Cerebellum (tissue), 4 donors: ENCODE measurements at places on chromosomes 6 and 20. TPM values are rescaled to one million over a fixed set of nuclear protein-coding genes. Genes with fewer than 3 reads are reported as not detected.

Gene CRISP3
- total RNA-seq = not detected

Gene FILIP1
- 1.5 TPM for total RNA-seq

Gene MAS1
- 0.09 TPM for total RNA-seq

Gene PLCB4
- 36.4 TPM for total RNA-seq

Gene SLC22A16
- total RNA-seq = 0.91 TPM

Gene KIF25
- 0.64 TPM for total RNA-seq

Gene TREM2
- 6.0 TPM for total RNA-seq

Gene EDN3
- 1.2 TPM for total RNA-seq

Gene HCK
- 2.6 TPM for total RNA-seq

Gene HLA-G
- not detected for total RNA-seq

Gene HDGFL1
- not detected for total RNA-seq

Gene DACT2
- 1.1 TPM for total RNA-seq

- DNase-seq = no peak
Observed at GRCh38 chr20:33232486-33233072, 3.2 kb upstream of the BPIFA1 start.

GRCh38 chr20:42276718-42277602 lies 658.8 kb upstream of the CHD6 start:
- DNase-seq = no peak

GRCh38 chr6:147164761-147165160 lies 39.5 kb upstream of the STXBP5 start:
- no peak for DNase-seq

DNA sequence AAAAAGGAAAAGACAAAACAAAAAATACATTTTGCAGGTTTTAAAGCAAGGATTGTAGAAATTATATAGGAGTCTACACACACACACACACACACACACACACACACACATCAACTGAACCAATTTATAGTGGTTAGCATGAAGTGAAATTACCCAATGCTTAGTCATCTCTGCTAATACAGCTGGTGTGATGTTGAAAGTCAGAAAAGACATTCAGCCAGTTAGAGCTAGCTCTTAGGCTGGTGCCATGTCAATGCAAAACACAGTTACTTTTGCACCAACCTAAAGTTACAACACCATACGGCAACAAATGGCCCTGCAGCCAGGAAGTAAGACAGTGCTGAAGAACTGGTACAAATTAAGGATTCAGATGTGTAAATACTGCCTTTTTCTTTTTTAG lies 15.2 kb downstream of the FAM210B start:
- no peak for DNase-seq

DNA sequence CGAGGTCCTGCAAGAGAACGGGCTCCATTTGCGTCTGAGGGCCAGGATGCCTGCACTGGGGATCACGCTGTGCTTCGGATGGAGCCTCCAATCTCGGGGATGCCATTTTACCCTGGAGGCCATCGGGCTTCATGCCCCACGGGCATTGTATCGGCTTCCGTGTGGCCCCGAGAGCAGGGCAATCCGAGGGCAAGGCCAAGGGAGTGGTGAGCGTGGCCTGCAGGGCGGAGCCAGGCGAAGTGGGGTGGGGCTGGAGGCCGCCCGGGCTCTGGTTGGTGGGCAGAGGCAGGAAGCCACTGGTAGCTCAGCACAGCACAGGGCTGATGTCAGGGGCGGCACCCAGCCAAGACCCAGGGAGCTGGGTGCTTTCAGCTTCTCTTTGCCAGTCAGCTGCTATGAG lies 57.5 kb upstream of the BHLHE23 start:
- DNase-seq = no peak

DNA sequence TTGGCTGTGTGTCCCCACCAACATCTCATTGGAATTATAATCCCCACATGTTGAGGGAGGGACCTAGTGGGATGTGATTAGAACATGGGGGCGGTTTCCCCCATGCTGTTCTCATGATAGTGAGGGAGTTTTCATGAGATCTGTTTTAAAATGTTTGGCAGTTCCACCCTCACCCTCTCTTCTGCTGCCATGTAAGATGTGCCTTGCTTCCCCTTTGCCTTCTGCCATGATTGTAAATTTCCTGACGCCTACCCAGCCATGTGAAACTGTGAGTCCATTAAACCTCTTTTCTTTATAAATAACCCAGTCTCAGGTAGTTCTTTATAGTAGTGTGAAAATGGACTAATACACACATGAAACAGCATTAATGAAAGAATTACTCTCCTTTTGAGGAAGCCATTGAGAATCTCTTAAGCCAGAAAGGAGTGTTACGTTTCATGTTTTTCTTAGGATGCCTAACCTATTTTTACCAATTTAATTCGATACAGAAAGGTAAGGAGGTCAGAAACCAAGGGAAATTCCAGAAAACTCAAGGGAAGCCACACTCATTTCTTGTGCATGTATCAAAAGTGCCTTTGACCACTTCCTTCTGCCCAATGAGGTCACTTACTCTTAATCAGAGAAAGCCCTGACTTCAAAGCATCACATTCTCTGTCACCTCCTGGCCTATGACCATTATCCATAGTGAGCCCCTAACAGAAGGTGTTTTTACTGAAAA lies 24.7 kb upstream of the HINT3 start:
- DNase-seq = no peak

GRCh38 chr20:61805365-61805764 lies 260.3 kb downstream of the TAF4 start:
- no peak for DNase-seq

GRCh38 chr20:32752458-32753250 lies 9.4 kb upstream of the COMMD7 start:
- no peak for DNase-seq

DNA sequence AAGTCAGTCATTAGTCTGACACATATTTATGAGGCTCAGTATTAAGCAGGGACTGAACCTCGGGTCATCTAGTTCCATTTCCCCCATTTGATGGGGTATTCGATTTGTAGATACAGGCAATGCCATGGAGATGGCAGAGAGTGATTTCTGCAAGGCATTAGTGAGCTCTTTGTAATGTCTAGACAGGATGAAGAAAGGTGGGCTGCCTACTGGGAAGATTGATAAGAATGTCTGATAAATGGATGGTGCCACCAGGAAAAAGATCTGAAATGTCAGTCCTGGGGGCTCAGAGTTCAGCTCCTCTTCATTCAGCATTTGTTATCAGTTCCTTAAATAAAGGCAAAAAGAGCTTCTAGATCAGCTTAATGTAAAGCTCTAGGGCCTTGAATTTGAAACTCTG lies 51.4 kb downstream of the HS3ST5 start:
- DNase-seq = no peak

- peak; percentile 44 for DNase-seq
Observed at GRCh38 chr20:37896932-37897548, 5.9 kb upstream of the VSTM2L start.

- no peak for DNase-seq
Observed at GRCh38 chr6:6752129-6752528, 163.6 kb downstream of the LY86 start.

DNA sequence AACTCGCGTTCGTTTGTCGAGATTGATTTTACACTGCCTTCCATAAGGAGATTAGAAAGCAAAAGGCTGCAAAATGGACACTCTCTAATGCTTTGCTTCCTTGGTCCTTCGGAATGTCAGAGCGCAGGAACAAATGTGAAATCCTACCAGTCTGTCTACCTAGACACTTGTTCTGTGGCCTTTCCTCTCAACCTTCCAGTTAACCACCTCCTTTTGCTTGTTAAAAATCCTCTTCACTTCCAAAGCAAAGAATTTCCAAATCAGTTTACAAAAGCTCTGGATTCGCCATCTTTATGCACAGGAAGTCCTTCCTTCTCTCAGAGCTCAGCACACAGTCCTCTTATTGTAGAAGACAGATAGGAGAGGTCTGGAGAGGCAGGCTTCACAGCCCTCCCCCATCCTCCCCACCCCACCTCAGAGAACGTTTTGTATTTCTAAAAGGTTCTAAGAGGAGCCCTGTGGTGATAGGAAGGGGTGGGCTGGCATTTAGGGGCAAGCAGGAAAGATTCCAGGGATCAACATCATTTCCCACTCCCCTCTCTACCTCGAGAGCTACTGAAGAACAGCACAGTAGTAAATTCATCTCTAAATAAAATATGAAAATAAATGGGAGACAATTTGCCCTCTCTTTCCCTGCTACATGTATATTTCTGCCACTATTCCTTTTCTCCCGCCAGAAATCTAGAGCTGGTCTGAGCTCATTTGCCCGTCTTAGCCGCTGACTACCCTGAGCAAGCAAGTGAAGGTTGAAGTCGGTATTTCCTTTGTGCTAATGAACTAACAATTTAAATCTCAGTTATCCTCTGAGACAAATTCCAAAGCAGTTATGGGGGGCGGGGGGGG lies 18.9 kb downstream of the TFAP2A start:
- no peak for DNase-seq

DNA sequence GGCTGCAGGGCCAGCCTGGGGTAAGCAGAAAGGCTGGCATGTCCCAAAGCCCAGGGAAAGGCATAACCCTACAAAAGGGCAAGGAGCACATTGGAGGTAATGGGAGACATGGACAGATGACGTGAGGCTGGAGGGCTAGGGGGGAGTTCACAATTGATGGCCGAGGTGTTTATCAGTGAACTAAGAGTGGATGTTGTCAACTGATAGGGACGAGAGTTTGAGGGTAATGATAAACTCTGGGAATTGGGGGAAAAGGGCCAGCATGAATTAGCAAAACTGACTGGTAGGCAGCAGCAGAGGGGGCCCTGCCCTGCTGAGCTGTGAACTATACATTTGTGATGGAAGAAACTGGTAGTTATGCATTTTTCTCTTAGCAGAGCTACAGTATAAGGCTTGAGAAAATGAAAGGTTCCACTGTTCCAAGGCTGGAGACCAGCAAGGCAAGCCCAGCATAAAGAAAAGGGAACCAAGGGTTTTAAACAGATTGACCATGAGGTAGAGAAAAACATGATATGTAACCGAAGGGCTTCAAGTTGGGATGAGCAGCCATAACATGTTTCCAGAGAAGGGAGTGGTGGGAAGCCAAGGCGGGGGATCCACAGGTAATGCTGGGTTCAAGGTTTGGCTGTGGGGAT lies 98.1 kb upstream of the MLN start:
- no peak for DNase-seq

- DNase-seq = no peak
Observed at GRCh38 chr6:49543087-49543858, 7.2 kb upstream of the C6orf141 start.

- no peak for DNase-seq
Observed at GRCh38 chr20:9388813-9389161, 125.6 kb upstream of the LAMP5 start.

DNA sequence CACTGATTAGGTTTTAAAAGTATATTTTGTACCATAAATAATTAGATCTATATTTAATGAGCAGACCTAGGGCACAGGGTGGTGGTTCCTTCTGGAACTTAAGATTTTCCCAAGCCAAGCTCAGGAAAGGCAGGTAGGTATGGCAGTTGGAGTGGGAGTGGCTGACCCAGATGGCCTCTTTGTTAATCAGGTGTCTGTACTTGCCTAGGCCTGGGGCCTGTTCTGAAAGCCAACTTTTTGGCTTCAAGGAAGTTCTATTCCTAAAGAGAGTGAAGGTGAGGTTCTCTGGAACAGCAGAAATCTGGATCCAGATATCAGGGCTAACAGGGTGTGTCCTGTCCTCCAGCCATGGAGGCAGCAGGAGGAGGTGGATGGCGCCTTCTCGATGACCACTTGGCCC lies 44.9 kb downstream of the VEGFA start:
- no peak for DNase-seq

DNA sequence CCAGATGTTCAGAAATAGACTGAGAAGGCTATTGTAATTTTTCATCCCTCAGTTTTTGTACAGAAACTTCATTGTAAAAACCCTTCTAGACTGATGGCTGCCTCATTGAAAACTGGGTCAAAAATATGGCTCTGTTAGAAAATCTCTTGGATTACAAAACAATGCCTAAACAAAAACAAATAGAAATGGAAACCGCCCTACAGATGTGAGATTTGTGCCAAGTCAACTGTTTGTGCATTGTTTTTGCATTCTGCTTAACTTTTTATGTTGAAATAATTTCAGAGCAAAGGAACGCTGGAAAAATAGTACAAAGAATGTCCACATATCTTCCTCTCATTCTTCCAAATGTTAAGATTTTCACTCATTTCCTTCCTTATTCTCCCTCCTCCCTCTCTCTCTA lies 425.1 kb downstream of the FOXA2 start:
- DNase-seq = no peak

DNA sequence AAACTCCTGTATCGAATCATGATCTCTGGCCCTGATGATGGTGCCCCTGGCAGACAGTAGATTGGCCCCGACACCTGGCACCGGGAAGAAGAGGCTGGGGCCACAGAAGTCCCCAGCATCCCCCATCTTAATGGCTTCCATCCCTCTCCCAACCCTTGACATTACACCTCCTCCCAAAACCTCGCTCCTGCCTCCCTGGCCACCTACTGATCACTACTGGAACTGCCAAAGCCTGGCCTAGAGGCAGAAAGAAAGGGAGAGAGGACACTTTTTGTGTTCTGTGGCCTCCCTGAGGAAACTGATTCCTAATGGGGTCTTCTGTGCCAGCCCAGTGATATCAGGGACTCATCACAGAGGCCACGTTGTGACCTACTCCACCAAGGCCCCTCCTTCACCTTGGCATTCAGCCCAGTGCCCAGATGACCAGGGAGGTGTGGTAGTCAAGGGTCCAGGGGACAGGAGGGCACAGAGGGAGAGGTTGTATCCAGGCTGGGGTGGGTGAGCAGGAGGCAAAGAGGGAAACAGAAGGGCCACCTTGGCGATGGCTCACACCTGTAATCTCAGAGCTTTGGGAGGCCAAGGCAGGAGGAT lies 6.1 kb downstream of the C20orf173 start:
- no peak for DNase-seq

GRCh38 chr6:52286798-52287432 lies 2.4 kb upstream of the MCM3 start:
- peak; percentile 19 for DNase-seq

DNA sequence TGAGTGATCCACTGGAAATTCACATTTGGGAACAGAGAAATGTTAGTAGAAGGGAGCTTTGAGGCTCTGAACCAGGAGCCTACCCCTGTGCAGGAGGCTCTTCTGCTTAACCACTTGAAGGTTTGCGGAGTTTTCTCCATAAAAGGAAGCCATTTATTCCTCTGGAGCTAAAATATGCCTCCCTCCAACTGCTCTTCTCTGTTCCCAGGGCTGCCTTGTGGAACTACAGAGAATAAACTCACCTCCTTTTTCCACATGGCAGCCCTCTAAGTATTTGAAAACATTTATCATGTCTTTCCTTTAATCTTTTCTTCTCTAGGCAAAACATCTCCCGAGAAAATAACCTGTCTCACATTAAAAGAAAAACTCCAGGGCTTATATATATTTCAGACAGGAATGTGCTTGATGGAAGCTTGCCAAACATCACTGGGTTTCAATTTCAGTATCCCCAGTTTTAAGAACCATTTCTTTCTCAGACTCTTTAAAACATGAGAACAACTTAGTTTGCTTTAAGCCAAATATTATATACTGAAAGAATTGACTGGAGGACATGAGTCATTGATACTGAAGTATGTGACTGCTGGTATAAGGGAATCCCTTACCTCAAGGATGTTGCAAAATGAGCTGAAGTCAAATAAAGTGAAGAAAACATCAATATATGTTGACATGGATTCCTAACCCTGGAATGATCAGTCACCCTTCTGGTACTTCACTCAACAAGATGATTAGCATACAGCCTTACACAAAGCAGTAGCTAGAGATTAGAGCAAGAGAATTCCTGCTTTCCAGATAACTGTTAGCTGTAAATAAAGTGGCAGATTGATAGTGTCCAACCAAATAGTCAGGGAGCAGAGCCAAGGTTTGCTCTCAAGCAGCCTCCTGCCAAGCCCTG lies 74.0 kb downstream of the ZBTB2 start:
- peak; percentile 56 for DNase-seq
